ENCODE measurements at places on chromosomes 12 and 14. TPM values are rescaled to one million over a fixed set of nuclear protein-coding genes. Genes with fewer than 3 reads are reported as not detected.

The RIMKLB gene
- total RNA-seq = 54.2 TPM

The PLEK2 gene
- not detected for total RNA-seq

The DEPDC4 gene
- total RNA-seq = 0.36 TPM

The IPO8 gene
- total RNA-seq = 60.2 TPM

GRCh38 chr12:7042842-7043241 lies 17.7 kb upstream of the C1S start:
- DNase-seq = peak; percentile 20

DNA sequence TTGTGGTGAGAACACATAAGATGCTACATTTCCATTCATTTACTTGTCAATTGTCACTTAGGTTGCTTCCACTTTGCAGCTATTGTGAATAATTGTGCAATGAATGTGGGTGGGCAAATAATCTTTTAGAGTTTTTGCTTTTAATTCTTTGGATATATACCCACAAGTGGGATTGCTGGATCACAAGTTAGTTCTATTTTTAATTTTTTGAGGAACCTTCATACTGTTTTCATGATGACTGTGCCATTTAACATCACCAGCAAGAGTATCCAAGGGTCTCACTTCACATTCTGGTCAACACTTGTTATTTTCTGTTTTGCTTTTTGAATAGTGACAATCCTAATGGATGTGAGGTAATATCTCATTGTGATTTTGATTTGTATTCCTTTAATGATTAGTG lies 10.5 kb downstream of the CLEC6A start:
- no peak for DNase-seq

DNA sequence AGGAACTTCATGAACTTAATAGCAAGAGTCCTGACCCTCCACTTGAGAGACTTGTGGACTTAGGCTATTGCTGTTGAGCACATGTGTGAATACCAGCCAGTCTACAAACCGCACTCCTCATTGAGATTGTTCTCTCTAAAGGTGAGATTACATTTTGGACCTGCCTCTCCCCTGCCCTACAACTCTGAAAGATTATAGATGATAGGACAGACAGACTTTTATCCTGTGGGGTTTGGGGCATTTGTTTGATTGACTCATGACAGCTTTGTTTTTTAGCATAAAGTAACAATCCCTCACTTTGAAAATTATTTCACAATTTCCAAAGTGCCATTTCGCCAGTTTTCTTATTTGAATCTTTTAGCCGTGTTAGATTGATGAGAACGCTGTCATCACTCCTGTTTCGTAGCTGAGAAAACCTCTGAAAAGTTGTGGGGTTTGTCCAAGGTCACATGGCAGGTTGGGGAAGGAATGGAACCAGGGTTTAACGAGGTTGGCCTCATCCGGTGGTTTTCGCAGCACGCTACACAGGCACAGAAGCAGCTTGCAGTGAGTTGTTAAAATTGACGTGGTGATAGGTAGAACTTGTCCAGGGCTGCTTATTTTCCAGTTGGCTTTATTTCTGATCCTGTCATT lies 836 bp downstream of the EVL start:
- DNase-seq = peak; percentile 66

GRCh38 chr12:7806863-7807487 lies 17.8 kb downstream of the NANOG start:
- DNase-seq = peak; percentile 57

GRCh38 chr14:101824339-101824727 lies 62.8 kb downstream of the PPP2R5C start:
- DNase-seq = peak; percentile 80

GRCh38 chr14:91835197-91835919 lies 32.0 kb downstream of the TC2N start:
- DNase-seq = no peak
